ENCODE measurements at places on chromosomes 2 and 18.

DNA sequence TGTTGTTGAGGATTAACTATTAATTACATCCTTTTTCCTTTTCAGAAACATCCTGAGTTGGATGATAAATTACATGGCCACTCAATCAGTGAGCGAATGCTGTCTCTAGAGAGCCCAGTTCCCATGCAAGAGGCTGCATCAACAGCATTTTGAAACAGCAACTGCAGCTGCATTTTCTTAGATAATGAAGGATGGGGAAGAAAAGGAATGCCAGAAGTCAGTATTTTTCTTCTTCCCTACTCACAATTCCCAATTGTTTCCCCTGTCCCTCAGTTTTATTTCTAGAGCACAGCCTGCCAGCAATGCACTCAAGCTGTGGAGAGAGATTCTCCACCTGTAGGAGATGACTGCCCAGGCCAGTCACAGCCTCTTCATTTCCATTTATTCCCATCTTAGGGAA lies 6.9 kb downstream of the SCN7A start:
- DNase-seq: no peak

GRCh38 chr2:125983364-125983763 lies 672.6 kb upstream of the GYPC start:
- no peak for DNase-seq

DNA sequence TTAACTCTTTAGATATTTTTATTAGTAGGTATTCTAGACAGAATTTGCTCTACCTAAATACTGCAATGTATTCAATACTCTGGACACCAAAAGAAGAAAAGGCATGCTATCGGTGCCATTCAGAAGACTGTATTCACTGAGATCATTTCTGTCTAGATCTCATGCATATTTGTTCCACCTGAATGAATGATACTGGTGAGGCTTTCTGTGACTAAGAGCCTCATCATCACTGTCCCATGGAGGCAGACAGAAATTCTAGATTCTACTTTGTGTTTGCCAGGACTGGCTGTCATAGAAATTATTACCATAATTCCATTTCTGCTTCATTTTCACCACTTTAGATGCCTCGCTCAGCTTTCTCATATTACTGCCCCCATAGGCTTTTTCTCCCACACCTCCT lies 340.7 kb downstream of the MBD2 start:
- no peak for DNase-seq

DNA sequence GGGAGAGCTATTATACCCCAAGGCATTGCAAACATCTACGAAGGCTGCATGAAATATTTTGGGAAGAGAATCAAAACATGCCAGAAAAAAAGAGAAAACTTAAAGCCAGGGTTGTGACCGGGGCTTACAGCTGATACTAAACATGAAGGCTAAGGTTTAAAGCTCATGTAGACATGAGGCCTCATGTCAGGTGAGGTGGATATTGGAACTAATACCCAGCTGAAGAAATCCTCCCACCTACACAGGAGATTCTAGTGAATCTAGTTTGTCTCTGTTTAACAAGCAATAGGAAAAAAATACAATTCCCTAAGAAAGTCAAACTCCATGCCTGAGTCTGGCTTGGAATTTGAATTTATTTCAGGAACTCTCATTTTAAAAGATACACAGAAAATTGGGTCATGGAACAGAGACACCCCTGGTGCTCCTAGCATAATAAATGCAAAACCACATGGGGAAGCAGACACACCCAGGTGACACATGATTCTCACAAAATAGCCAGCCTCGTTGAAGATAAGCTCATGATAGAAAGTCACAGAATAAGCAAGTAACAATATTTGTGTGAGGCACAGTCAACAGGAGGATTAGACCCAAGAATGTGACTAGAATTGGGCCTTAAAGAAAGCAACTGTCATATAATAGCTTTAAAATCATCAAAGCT lies 42.2 kb downstream of the UPP2 start:
- no peak for DNase-seq

DNA sequence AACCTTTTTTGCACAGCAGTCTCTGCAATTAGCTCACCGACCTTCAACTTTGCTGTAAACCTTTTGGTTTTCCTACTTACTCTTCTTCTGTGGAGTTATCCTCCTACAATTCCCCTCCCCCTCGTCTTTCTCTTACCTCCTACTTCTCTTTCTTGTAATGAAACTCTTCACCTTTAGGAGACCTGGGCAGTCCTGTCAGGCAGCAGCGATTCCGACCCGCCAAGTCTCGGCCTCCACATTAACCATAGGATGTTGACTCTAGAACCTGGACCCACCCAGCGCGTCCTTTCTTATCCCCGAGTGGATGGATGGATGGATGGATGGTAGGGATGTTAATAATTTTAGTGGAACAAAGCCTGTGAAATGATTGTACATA lies 8.3 kb downstream of the TBR1 start:
- DNase-seq: no peak
